Stimulated activated CD8-positive, alpha-beta memory T cell treated with anti-CD3 and anti-CD28 coated beads, Interleukin-4, amount 100 ng/mL, for 1 hour (primary cell): ENCODE measurements at places on chromosomes 5 and 9.

- peak; percentile 12 for DNase-seq
Measured at GRCh38 chr9:105694848-105695581, 674 bp downstream of the TMEM38B start.

DNA sequence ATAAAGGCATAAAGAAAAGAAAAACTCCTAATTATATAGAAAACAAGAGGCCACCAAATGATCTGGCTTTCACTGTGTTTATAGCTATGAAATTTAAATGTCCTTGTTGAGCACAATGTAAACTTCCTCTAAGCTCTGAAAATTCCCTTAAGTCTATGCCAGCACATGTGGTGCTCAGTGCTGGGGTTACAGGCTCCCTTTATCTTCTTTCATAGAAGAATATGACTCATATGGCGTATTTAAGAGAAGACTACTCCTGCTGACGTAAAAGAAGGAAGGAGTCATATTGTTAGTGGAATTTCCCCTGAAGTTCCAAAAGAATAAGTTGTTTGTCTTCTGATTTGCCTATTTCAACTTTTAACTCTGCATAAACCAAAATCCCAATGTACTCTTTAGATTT, 30.4 kb downstream of the RNF145 start:
- DNase-seq = no peak

DNA sequence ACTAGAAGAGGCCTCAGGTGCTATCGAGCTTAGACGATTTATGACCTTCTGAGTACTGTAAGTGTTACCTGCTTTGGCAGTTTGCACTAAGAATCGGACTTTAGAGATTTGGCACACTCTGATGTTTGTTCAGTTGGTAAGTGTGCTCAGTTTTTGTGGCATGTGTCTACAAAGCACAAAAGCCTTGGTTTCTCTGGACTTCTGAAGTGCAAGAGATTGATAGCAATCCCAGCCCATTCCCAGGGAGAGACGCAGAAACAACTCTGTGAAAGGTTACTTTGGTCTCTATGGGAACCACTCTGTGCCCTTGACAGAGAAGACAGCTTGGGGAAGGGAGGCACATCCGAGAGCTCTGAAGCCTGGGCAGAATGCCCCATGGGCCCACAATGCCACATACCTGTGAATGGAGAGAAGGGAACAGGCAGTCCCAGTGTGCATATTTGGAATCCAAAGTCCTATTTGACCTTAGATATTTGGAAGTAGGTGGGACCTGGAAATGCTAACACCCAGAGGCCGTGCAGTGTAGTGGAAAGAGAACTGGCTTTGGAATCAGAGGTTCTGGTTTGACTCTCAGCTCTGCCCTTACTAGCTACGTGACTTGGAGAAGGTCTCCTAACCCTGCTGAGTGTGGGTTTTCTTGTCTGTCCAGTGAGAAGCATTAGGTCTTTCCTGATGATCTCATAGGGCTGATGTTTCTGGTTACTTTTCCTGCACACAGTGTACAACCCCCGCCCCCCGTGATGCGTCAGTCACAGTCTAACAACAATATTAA, 194.3 kb upstream of the VLDLR start:
- DNase-seq = no peak

GRCh38 chr9:6224393-6225154, 9.0 kb downstream of the IL33 start:
- DNase-seq = no peak

DNA sequence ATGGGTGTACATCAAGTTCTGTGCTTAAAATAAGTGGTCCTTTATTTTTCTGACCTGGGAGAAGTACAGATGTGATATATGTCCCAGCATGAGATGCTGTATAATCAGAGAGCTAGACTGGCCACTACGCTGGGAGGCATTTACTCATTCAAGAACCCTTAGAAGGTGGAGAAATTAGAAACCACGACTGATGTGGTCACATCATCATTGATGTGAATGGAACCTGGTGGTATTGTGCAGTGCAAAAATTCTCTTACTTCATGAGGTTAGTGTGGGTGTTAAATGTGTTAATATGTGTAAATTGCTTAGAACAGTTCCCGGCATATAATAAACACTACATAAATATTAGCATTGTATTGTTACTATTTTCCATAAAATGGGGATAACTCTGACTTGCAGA, 69.5 kb upstream of the CKMT2 start:
- no peak for DNase-seq

DNA sequence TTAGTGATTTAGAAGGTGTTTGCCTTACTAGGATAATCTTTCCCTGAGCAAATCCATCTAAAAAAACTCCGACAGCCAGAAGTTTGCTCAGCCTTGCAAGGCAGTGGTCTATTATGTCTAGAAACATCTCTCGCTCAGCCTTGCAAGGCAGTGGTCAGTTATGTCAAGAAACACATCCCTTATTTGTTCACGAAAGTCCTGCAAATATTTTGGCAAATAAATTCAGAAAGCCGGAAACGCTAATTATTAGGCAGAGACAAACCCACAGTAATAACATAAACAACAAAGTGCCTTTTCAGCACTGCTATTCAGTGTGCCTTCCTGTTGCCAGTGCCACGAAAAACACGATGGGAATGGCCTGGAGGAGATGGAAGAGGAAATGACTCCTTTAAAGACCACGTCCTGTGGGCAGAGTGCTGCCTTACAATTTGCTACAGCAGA, 184.5 kb downstream of the GNAQ start:
- no peak for DNase-seq

- DNase-seq = no peak
Measured at GRCh38 chr9:98449871-98450270, 194.4 kb upstream of the TBC1D2 start.

- DNase-seq = no peak
Measured at GRCh38 chr5:180170106-180170809, 38.8 kb downstream of the RASGEF1C start.

DNA sequence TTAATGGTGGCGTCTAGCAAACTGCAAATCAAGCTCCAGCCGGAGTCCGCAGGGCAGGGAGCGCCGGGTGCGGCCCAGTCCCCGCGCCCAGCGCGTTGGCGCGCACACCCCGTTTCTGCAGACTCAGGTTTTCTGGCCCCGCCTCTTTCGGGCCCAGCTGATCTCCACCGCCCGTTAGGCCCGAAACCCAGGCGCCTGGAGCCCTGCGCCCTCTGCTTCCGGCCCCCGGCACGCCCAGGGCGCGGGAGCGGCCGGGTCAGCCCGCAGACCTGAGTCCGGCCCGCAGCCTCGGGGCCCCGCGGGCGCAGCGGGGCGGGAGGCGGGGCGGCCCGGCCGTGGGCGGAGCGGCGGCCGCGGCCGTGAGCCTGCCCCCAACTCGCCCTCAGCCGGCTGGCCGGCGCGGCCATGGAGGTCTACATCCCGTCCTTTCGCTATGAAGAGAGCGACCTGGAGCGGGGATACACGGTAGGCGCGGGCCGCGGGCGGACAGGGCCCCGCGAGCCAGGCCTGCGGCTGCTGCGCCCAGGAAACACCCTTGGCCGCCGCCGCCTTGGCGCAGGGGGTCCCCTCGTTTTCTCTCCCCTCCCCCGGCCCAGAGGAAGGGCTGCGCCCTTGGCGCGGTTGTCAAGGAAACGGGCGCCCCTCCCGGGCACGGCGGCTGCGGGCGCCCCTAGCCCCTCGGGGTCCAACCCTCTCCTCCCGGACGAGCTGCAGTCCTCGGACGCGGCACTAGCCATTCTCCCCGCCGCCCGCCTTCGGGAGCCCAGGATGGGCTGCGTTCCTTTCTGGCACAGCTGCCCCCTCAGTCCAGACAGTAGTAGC, at the start of gene SNX24:
SNX24 (plus strand) TSS at position 385 of the 822 bp plus-strand sequence; CDS start at position 406, 21 bp downstream.
- DNase-seq = peak; percentile 13

- no peak for DNase-seq
Measured at GRCh38 chr9:16715404-16715803, 155.1 kb downstream of the BNC2 start.

GRCh38 chr5:45800331-45800730, 104.2 kb upstream of the HCN1 start:
- DNase-seq = no peak

- no peak for DNase-seq
Measured at GRCh38 chr9:2761424-2761823, 44.1 kb downstream of the KCNV2 start.

- DNase-seq = no peak
Measured at GRCh38 chr5:179783128-179783527, 10.7 kb upstream of the LTC4S start.

GRCh38 chr9:72154468-72155285, 5.4 kb downstream of the GDA start:
- no peak for DNase-seq

- DNase-seq = no peak
Measured at GRCh38 chr9:94300470-94301301, 27.8 kb downstream of the NUTM2F start.

GRCh38 chr5:81420039-81420667, 26.2 kb upstream of the ACOT12 start:
- DNase-seq = no peak
